Activated CD4-positive, alpha-beta memory T cell treated with anti-CD3 and anti-CD28 coated beads for 36 hours (primary cell): ENCODE measurements at places on chromosomes 11 and 22. TPM values are rescaled to one million over a fixed set of nuclear protein-coding genes. Genes with fewer than 3 reads are reported as not detected.
A peak's percentile ranks its signal among the peaks of the same experiment; 100 is the strongest.

DNA sequence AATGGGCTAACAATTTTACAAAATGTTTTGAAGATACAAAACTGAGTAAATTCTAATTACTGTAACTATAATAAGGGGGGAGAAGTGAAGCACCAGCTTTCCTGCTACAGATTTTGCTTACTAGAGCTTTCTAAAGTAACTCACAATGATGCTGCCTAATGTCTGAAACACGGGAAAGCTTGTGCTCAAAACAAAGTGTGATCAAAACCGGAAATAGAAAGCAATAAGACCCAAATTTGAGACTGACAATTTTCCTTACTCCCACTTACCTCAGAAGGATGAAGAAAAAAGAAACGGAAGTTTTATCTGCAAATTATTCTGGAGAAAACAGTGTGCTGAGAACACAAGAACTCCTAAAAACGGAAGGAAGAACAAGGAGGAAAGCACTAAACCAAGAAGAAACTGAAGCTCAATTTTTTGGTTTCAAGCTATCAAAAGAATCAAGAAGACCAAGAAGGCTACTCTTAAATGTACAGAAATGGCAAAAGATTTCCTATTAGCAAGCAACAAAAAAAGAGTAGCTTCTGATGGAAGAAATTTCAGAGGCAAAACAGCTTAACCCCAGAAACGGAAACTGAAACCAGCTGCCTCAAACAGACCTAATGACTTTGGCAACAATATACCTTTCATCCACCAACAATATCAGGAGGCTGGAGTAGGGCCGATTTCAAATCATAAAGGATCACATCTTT is 33.4 kb downstream of the AMBRA1 start:
- peak; percentile 21 for DNase-seq
- H3K27me3 ChIP-seq, result no peaks in the 10 kb centered on the region
- no peaks in the 10 kb centered on the region for H3K36me3 ChIP-seq
- H3K4me1 ChIP-seq, result peaks cover 62% of the 10 kb centered on the region
- peak overlapping the region; percentile 79 for H3K4me3 ChIP-seq

GRCh38 chr11:3710485-3711259 is 39.5 kb upstream of the CHRNA10 start:
- H3K4me1 ChIP-seq, result no peaks in the 10 kb centered on the region
- no peaks in the 10 kb centered on the region for H3K27me3 ChIP-seq
- H3K36me3 ChIP-seq, result peaks cover 47% of the 10 kb centered on the region
- no peak overlapping the region for H3K4me3 ChIP-seq
- H3K27ac ChIP-seq, result no peak overlapping the region

GRCh38 chr11:93524858-93525257 is 18.3 kb downstream of the SMCO4 start:
- peak overlapping the region; percentile 61 for H3K27ac ChIP-seq
- no peaks in the 10 kb centered on the region for H3K27me3 ChIP-seq
- peaks cover 75% of the 10 kb centered on the region for H3K4me1 ChIP-seq
- H3K4me3 ChIP-seq, result no peak overlapping the region
- DNase-seq, result no peak

- no peaks in the 10 kb centered on the region for H3K27me3 ChIP-seq
- no peak for DNase-seq
- peaks cover 5% of the 10 kb centered on the region for H3K36me3 ChIP-seq
- no peak overlapping the region for H3K4me3 ChIP-seq
- H3K4me1 ChIP-seq, result no peaks in the 10 kb centered on the region
- H3K27ac ChIP-seq, result no peak overlapping the region
Observed at GRCh38 chr11:26827567-26828081, 105.8 kb upstream of the SLC5A12 start.

- H3K27me3 ChIP-seq, result no peaks in the 10 kb centered on the region
- peak overlapping the region; percentile 82 for H3K4me3 ChIP-seq
- H3K4me1 ChIP-seq, result peaks cover 52% of the 10 kb centered on the region
- H3K27ac ChIP-seq, result peak overlapping the region; percentile 70
Observed at GRCh38 chr11:33734441-33735270, 1.6 kb downstream of the CD59 start.

DNA sequence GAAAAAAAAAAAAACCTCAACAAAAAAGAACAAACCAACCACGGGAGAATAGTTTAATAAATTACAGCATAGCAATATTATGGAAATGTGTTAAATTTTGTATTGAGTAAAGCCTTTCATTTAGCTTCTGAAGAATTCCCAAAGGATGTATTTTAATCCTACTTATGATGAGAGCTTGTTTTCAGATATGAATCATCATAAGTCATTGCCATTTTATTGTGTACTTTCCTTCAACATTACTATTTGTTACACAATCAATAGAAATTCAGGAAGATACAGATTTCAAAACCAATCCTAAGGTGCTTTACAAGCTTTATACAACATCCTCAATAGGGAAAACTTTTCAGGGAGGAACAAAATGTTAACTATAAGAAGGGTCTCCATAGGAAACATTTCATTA is 200.6 kb upstream of the CTSC start:
- H3K36me3 ChIP-seq, result no peaks in the 10 kb centered on the region
- no peak for DNase-seq
- H3K27ac ChIP-seq, result no peak overlapping the region
- peaks cover 19% of the 10 kb centered on the region for H3K4me1 ChIP-seq

DNA sequence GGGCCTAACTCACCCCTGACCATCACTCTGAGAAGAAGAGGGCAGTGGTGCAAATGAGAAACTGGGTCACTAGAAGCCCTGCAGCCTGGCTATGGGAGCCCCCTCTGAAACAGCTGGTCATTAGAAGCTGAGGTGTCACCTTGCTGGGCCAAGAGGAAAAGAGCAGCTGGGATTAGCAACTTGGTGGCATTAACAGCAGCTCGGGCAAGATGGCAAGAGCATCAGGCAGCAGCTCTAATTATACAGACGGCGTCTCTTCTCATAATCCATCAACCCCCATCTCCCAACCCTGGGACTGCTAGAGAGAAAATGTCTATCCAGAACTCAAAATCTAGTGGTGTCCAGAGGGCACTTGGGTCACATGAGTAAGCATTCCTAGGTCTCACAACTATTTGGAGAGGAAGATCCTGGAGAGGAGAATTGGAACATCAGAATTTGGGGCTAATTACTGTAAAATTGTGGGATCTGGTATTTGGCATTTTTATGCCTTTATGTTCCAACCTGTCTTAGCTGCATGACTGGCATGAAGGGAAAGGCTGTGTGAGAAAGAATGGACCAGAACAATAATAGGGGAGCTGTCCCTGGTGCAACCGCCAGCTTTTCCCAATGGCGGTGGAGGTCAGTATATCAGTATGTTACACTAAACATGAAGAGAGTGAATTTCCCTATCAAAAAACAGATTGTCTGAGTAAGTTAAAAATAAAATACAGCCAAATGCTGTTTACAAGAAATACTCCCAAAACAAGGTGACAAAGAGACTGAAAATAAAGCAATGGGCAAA is 7.6 kb upstream of the LMO1 start:
- H3K4me3 ChIP-seq, result no peak overlapping the region
- no peak overlapping the region for H3K27ac ChIP-seq
- no peaks in the 10 kb centered on the region for H3K4me1 ChIP-seq
- DNase-seq, result no peak
- no peaks in the 10 kb centered on the region for H3K36me3 ChIP-seq

DNA sequence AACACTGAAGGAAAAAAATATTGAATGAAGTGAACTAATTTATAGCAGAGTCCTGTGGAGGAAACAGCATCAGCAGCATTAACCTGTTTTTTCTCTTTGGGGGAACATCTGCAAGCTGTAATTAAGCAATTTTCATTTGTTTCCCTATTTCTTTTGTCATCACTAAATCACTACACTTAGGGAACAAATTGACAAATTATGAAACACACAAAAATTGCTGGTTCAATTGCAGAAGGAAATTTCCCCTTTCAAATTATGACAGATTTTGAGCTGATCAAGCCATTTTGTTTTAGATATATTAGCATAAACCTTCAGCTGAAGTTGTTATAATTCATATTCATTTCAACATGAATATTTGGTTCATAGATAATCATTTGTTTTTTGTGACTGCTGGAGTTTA is 22.2 kb upstream of the RAG2 start:
- H3K4me1 ChIP-seq, result peaks cover 2% of the 10 kb centered on the region
- H3K4me3 ChIP-seq, result no peak overlapping the region
- DNase-seq, result no peak
- peaks cover 4% of the 10 kb centered on the region for H3K27me3 ChIP-seq

DNA sequence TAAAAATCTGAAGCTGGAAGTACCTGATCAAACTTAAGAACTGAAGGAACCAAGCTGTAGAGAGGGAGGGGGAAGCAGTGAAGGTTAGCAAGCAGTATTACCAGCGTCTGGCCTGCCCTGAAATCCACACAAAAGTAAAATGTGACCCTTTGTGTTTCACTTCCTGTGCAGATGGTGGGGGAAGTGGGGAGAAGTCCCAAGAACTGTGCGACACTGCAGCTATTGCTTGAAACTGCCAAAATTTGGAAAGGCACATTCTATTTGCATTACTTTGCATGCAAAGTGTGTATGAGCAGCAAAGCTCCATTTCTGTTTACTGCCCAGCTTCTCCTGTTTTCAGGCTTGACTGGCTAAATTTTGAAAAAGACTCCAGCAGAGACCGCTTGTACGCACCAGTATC is 72.1 kb upstream of the BMAL1 start:
- peaks cover 45% of the 10 kb centered on the region for H3K4me1 ChIP-seq
- no peaks in the 10 kb centered on the region for H3K27me3 ChIP-seq
- no peak for DNase-seq
- H3K36me3 ChIP-seq, result no peaks in the 10 kb centered on the region
- no peak overlapping the region for H3K4me3 ChIP-seq

DNA sequence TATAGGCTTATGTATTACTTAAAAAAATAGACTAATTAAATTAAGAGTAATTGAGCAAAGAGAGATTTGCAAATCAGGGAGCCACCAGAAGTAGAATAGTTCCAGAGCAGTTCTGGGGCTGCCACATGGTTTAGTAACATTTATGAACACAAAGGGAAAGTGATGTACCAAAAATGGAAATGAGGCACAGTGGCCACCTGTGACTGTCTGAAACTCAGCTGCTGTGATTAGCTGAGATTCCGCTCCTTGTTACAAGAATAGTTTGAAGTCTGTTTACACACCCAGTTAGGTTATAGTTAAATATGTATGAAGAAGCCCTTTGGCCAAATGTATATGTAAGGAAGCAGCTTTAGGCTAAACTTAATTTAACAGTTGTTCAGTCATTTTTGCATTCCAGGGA is 901.5 kb upstream of the CHORDC1 start:
- no peak for DNase-seq
- H3K4me1 ChIP-seq, result no peaks in the 10 kb centered on the region
- H3K4me3 ChIP-seq, result no peak overlapping the region
- H3K27ac ChIP-seq, result no peak overlapping the region
- no peaks in the 10 kb centered on the region for H3K27me3 ChIP-seq

GRCh38 chr11:3087373-3087772 is 30.1 kb upstream of the CARS1 start:
- no peak for DNase-seq
- no peaks in the 10 kb centered on the region for H3K36me3 ChIP-seq
- H3K27ac ChIP-seq, result no peak overlapping the region
- H3K27me3 ChIP-seq, result peaks cover 1% of the 10 kb centered on the region

GRCh38 chr11:118128310-118128709 is 24.3 kb downstream of the SCN4B start:
- no peak overlapping the region for H3K27ac ChIP-seq
- peaks cover 6% of the 10 kb centered on the region for H3K27me3 ChIP-seq
- H3K36me3 ChIP-seq, result no peaks in the 10 kb centered on the region
- H3K4me3 ChIP-seq, result no peak overlapping the region
- peaks cover 2% of the 10 kb centered on the region for H3K4me1 ChIP-seq

- H3K36me3 ChIP-seq, result peaks cover 16% of the 10 kb centered on the region
- peak overlapping the region; percentile 97 for H3K4me3 ChIP-seq
- no peaks in the 10 kb centered on the region for H3K27me3 ChIP-seq
- DNase-seq, result no peak
Observed at GRCh38 chr11:114440121-114440860, 1.0 kb downstream of the REXO2 start.

GRCh38 chr11:128349650-128350299 is 237.6 kb downstream of the ETS1 start:
- peak overlapping the region; percentile 47 for H3K27ac ChIP-seq
- no peaks in the 10 kb centered on the region for H3K27me3 ChIP-seq
- H3K36me3 ChIP-seq, result no peaks in the 10 kb centered on the region
- H3K4me1 ChIP-seq, result peaks cover 71% of the 10 kb centered on the region

DNA sequence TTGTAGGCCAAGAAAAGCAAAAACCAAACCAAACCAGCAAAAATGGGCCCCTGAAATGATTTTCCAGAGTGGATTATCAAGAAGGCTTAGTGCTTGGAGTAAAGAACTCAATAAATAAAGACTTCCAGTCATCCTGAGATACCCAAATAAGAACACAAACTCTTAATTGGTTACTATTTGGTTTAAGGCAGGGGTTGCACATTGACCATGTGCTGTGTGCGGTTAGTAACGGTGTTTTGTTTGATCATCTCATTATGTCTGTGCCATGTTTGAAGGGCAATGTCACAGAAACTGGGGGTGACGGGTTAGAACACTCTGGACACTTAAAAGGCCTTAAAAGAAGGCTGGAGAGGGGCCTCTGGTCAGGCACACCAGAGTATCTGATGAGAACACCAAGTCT is 9.7 kb upstream of the MICAL3 start:
- H3K4me1 ChIP-seq, result no peaks in the 10 kb centered on the region
- H3K27ac ChIP-seq, result no peak overlapping the region
- H3K27me3 ChIP-seq, result peaks cover 1% of the 10 kb centered on the region
- no peak overlapping the region for H3K4me3 ChIP-seq
- no peak for DNase-seq
- H3K36me3 ChIP-seq, result no peaks in the 10 kb centered on the region

DNA sequence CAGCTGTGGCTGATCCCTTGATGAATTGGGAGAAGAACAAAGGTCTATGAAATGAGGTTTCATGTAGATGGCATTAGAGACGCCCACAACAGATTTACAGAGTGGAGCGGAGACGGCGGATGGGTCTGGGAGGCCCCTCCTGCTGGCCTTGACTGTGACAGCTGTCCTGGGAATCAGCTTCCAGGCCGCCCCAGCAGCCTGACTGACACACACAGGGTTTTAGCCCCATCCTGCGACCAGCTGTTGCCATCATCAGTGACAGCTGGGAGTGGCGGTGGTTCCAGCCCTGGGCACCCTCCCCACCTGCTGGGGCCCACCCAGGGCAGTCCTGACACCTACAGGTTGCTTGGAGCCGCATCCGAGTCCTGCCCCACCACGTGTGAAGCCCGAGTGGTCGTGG is 64.0 kb upstream of the PPP6R3 start:
- no peak overlapping the region for H3K4me3 ChIP-seq
- no peaks in the 10 kb centered on the region for H3K36me3 ChIP-seq
- DNase-seq, result no peak
- no peaks in the 10 kb centered on the region for H3K4me1 ChIP-seq

DNA sequence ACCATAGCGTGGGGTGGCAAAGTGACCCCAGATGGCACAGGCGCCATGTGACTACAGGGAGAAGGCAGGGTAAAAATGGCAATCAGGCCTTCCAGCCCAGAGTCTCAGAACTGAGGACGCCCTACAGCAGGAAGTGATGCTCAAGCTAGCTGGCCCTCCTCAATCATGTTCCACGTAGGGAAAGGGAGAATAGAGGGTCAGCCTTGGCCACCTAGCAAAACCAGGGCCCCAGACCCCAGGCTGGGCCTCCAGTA is 978 bp upstream of the ANKRD13D start:
- peaks cover 60% of the 10 kb centered on the region for H3K4me1 ChIP-seq
- no peaks in the 10 kb centered on the region for H3K27me3 ChIP-seq
- DNase-seq, result no peak
- peak overlapping the region; percentile 66 for H3K4me3 ChIP-seq
- H3K36me3 ChIP-seq, result peaks cover 35% of the 10 kb centered on the region
- peak overlapping the region; percentile 97 for H3K27ac ChIP-seq

The RHOD gene
- 0.87 TPM for total RNA-seq

The SLC22A25 gene
- total RNA-seq, result not detected

The FOLR1 gene
- total RNA-seq, result not detected

The SYNGR1 gene
- not detected for total RNA-seq

The LRFN4 gene
- total RNA-seq, result 24.6 TPM

The OVOL1 gene
- total RNA-seq, result not detected

The CCDC116 gene
- 0.27 TPM for total RNA-seq

The TBX1 gene
- total RNA-seq, result not detected

The CENPM gene
- 106 TPM for total RNA-seq

The TYR gene
- total RNA-seq, result not detected
